Mesothelial cell of epicardium (in vitro differentiated cells): ENCODE measurements at places on chromosomes 4 and X.

GRCh38 chrX:9659571-9660195 lies 106.0 kb downstream of the GPR143 start:
- H3K36me3 ChIP-seq, result peaks cover 30% of the 10 kb centered on the region
- H3K27ac ChIP-seq, result no peak overlapping the region
- H3K27me3 ChIP-seq, result no peaks in the 10 kb centered on the region
- no peak for DNase-seq
- H3K4me3 ChIP-seq, result no peak overlapping the region

- H3K27ac ChIP-seq, result no peak overlapping the region
- DNase-seq, result no peak
- peaks cover 2% of the 10 kb centered on the region for H3K27me3 ChIP-seq
- H3K36me3 ChIP-seq, result no peaks in the 10 kb centered on the region
- H3K4me3 ChIP-seq, result no peak overlapping the region
Observed at GRCh38 chr4:65600656-65601055, 69.6 kb downstream of the EPHA5 start.

DNA sequence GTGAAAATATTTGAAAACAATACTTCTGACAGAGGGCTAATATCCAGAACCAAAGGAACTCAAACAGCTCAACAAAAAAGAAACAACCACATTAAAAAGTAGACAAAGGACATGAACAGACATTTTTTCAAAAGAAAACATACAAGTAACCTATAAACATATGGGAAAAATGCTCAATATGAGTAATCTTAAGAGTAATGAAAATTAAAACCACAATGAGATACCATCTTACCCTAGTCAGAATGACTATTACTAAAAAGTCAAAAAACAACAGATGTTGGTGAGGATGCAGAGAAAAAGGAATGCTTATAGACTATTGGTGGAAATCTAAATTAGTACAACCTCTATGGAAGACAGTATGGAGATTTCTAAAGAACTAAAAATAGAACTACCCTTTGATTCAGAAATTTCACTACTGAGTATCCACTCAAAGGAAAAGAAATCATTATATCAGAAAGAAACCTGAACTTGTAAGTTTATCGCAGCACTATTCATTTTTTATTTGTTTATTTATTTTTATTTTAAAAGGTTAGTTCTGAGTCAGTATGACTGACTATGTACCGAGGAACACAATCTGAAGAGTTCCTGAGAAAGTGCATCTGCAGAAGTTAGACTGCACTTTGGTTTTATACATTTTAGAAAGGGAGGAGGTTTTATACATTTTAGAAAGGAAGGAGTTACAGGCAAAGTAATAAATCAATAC lies 231.3 kb downstream of the INPP4B start:
- no peak overlapping the region for H3K27ac ChIP-seq
- H3K4me3 ChIP-seq, result no peak overlapping the region
- H3K27me3 ChIP-seq, result no peaks in the 10 kb centered on the region
- DNase-seq, result no peak

DNA sequence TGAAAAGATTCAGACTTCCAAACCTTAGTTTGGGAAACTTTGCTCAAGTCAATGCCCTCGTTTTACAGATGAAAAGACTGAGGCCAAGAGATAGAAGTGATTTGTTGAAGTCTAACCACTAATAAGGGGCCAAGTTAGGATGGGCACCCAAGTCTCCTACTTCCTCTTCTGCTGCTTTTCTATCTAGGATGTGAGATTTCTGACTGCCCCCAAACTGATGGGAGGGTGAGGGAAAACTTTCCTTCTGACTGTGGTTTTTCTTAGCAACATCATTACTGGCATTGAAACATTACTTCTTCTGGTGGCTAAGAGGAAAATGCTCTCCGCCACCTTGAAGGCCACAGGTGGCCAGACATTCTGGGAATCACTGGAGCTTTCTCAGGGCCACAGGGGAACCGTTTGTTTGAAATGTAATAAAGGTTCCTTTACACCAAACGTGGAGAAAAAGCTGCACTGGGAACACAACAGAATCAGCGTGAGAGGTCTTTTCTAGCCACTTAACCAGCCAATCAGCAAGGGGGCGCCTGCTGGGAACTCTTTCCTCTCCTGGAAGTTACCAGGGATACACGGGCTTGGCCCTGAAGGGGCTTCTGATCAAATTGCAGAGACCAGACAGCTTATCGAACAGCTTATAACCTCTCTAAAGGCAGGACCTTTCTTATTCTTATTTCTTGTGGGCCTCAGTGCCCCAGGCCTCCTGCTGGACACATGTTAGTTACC lies 115.9 kb upstream of the TEX13D start:
- H3K27me3 ChIP-seq, result no peaks in the 10 kb centered on the region
- no peaks in the 10 kb centered on the region for H3K36me3 ChIP-seq
- peaks cover 19% of the 10 kb centered on the region for H3K4me1 ChIP-seq
- H3K4me3 ChIP-seq, result no peak overlapping the region

DNA sequence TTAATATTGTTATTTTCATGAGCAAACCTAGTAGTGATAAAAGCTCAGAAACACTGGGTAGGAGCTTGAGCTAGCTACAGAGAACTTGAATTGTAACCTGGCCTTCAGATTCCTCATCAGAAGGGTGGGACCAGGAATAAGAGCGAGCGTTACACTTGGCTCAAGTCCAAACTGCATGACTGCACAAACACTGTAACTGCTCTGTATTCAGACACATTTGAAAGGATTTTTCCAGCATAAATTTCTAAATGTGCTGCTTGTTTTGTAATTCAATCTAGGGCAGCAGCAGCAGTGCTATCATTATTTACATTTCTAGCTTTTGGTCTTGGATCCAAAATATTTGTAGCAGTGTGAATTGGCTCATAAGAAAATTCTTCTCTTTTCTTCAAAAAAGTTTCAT lies 133.0 kb upstream of the TMLHE start:
- peaks cover 1% of the 10 kb centered on the region for H3K36me3 ChIP-seq
- H3K4me3 ChIP-seq, result no peak overlapping the region
- no peak for DNase-seq
- no peak overlapping the region for H3K27ac ChIP-seq
